Ecto neural progenitor cell (in vitro differentiated cells): ENCODE measurements at places on chromosomes 4 and X.

DNA sequence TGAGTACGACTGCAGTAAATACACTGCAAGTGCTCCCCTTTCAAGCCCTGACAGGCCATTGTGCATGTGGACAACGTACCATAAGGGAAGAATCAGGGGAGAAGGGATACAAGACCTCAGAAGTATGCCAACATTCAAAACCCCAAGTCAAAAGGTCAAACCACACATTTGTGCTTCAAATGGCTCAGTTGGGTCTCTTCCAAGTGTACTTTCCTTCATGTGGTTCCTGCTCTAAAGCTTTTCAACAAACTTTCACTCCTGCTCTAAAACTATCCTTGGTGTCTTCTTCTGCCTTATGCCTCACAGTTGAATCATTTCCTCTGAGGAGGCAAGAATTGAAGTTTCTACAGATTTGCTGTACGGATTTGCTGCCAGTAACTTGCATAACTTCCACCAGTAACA lies 305.7 kb upstream of the SLIT2 start:
- no peak for DNase-seq

DNA sequence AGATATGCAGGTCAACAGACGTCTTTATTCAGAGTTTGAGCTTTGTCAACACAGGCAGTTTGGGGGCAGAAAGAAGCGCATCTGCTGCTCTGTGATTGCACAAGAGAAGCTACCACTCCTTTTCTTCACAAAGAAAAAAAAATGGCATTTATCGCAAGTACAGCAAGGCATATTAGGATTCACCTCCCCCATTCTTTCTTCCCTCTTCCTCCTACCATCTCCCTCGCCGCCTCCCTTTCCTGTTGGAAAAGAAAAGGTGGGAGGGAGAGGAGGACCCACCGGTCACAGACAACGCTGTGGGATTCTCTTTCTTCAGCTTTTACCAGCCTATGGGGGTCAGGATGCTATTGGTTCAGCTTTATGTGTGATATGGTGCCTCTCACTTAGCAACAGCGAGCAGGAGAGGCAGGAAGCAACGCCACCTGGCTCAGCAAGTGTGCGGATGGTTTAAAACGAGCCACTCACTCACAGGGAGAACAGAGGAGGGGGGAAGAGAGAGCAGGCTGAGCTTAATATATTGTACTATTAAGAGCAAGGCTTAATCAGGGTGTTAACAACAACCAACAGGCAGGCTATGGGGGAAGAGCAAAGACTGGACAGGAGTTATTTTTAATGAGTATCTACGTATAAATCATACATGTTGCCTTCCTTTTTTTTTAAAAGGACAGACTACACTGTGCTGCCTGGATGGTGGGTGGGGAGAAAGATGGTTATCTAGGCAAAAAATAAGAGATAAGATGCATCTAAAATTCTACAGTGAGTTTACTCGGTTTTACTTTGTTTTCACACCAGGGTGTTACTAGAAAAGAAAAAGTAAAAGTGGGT lies 104.7 kb downstream of the MAML3 start:
- DNase-seq = peak; percentile 62

DNA sequence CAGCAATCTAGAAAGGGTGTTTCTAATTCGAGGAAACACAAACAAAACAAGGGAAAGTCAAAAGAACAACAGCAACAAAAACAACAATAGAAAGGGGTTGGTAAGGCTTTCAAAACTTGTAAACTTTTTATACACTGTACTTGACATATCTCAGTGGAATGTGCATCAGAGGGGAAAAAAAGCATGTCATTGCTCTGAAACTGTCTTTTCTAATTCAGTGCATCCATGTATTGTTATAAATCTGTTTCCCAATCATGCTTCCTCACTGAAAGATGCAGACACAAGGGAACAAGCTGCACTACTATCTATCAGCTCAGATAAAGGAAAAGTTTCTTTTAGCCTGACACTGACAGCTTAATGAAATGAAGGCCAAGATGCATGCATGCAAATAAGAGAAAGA lies 44.2 kb upstream of the PCDH18 start:
- DNase-seq = no peak

DNA sequence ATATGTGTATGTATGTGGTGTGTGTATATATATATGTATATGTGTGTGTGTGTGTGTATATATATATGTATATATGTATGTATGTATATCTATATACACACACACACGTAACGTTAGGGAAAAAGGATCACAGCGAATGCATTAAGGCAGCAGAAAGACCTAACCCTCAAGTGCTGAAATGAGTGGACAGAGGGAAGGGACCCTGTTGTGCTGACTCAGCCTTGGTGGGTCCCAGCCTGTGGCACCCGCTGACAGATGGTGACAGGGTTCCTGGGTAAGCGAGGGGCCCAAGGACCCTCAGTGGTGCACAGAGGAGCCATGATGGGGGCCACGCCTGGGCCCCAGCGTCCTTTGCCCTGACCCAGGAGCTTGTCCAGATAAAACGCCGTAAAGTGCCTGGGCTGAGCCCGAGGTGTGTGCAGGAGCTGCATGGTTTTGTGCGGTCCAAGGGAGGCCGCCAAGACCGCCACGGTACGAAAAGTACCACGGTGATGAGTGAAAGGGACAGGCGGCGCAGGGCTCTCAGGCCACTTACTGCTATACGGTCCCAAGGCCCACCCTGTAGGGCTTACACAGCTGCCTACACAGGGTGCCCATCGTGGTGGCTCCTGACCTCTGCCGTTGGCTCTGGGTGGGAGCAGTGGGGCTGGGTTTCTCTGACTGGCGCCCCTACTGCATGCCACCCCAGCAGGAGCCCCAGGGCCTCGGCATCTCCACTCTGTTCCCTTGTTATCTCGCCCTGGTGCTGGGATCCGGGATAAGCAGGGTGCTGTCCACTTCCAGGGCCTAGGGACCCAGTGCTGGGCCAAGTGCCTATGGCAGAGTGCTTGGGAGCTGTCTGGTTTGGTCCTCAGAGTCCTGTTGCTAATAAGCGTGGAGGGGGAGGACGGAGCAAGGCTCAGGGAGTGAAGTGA lies 10.0 kb downstream of the SH3BP2 start:
- no peak for DNase-seq

DNA sequence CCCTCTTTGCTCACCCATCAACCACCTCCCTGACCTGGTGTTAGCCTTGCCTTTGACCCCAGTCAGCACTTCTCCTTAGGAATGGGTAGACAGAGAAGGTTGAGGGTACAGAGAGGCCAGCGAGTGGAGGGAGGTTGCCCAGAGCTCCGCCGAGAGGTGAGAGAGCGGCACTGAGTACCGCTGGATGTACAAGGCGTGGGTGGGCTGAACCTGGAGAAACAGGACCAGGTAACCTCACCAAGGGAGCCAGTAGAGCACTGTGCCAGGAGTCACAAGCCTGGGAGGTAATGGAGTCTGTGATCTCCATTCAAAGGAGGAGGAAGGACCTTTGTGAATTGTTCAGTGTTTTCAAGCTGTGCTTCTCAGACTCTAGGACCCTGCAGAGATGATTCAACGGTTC lies 256.2 kb downstream of the EVC2 start:
- no peak for DNase-seq

DNA sequence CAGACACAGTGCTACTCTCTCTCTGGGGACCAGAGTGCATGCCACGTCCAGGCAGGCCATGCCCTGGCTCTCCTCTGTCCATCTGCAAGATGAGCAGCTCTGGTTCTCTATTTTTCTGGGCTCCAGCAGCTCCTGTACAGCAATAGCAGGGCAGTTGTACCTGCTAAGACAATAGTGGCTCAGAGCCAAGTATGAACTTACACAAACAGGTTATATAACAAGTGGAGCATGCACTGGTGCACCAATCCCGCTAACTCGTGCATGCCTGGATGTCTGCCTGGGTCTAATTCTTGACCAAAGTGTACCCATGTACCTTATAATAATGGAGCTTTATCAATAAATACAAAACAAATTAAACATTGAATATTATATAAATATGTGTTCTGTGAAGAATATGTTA lies 392.3 kb downstream of the CENPC start:
- no peak for DNase-seq

GRCh38 chr4:150720973-150721518 lies 139.1 kb downstream of the MAB21L2 start:
- DNase-seq = no peak

DNA sequence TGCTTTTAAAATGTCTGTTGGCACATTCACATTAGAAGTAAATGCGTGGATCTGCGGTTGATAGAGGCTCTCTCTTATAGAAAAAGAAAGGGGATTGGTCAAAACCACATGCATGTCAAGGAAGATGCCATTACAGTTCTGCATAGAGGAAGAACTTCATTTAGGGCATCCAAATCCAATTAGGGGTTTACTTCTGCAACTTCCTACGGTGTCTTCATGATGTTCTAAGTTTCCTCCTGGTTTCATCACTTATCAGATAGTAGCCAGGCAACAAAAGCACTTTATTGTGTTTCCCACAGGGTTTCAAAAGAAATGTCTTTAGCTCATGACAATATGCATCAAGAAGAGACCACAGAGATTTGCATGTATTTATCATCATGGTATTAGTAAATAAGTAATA lies 136.0 kb upstream of the HPGD start:
- no peak for DNase-seq

DNA sequence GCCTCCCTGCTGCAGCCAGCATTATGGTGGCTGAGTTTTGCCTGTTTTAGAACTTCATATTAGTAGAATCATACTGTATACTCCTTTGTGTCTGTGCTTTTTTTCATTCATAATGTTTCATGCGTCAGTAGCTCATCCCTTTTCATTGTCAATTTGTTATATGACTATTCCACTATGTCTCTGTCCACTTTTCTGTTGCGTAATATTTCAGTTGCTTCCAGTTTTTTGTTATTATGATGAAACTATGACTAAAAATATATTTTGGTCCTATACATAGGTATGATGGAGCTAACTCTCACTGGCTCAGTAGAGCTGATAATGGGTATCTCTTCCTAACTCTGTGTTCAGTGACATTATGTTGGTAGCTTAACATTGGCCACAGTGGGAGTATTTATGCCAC lies 48.3 kb downstream of the DMP1 start:
- DNase-seq = no peak

GRCh38 chr4:54296548-54297203 lies 67.6 kb downstream of the PDGFRA start:
- no peak for DNase-seq

GRCh38 chr4:146453181-146453807 lies 68.4 kb downstream of the SLC10A7 start:
- no peak for DNase-seq

DNA sequence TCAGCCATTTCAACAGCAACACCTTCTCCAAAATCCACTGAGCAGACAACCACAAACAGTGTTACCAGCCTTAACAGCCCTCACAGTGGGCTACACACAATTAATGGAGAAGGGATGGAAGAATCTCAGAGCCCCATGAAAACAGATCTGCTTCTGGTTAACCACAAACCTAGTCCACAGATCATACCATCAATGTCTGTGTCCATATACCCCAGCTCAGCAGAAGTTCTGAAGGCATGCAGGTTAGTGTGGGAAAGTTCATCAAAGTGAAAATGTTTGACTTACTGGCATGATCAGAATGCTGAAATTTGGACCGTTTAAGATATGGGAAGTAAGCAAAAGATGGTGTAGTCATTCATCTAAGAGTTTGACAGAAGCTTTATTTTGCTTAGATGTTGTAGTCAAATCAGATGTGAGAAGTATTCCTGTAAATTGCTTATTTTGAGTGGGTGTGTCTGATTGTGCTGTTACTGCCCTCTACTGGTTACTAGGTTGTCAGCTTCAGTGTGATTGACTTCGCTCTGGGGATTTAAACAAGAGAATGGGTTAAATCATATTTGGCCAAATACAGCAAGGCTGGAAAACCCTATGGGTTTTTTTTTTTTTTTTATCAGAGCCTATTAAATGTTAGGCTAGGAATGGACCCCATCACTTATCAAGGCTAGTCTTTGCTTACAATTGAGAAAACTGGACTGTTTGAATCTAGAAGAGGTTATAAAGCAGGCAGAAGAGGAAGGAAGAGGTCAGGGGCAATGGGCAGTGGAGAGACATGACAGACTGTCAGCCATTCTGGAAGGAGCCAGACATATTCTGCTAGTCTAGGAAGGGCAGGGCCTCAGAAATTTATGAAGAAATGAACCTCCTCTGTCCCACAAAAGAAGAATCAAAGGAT lies 130.3 kb downstream of the DIPK2B start:
- DNase-seq = no peak

DNA sequence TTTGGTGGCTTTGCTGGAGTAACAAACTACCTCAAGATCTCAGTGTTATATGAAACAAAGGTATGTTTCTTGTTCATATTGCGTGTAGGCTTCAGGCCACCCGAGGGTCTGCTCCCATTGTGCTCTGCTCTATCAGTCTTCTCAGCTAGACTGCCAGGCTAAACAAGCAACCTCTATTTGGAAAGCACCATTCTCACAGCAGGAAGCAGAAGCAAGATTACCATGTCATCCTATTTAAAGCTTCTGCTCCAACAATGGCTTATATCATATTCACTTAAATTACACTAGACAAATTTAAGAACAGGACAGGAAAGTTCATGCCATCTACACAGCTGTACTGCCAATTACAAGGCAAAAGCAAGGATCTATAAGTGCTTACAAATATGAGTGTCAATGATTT lies 385.8 kb downstream of the PPARGC1A start:
- DNase-seq = no peak

DNA sequence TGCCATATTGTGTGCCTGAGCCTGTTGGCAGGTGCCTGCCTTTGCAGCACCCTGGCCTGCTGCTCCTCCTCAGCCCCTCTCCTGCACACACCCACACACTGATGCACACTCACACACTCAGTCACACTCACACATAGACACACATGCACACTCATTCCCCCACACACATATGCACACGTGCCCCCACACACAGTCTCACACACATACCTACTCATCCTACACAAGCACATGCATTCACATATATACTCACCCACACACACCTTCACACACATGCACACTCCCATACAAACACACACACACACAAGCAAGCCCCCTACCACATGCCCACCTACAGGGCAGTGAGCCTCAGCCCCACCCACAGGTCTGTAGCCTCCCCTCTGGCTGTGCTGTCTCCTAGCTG lies 245.0 kb downstream of the EVC2 start:
- DNase-seq = no peak

DNA sequence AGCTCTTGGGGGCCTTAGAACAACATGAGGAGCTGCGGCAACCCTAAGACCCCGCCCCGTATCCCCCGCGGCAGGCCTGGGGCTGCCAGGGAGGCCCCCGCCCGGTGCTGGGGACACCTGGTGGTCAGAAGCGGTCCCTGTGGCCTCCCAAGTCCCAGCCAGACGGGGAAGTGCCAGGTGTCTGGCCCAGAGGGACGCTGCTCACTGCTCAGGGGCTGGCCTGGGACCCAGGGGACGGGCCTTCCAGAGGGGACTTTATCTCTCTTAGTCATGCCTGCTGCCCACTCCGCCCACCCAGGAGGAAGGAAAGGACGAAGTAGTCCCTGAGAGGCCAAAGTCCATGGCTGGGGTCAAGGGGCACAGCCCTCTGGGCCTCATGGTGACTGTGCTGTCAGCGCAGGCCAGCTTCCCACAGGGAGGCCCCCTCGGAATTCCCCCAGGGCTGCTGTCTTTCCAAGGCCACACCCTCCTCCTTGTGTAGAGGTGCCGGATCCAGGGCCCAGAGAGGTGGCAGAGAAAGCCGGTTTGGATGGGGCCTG lies 31.0 kb upstream of the HTRA3 start:
- DNase-seq = peak; percentile 79

- peak; percentile 58 for DNase-seq
These were observed 18.6 kb downstream of the FGFRL1 start for GRCh38 chr4:1030031-1030430.

GRCh38 chr4:7960017-7960789 lies 20.5 kb upstream of the AFAP1 start:
- DNase-seq = no peak
